ENCODE measurements at places on chromosomes 16 and 17. TPM values are rescaled to one million over a fixed set of nuclear protein-coding genes. Genes with fewer than 3 reads are reported as not detected.
A peak's percentile ranks its signal among the peaks of the same experiment; 100 is the strongest.

HOXB9 gene
- not detected for total RNA-seq

HEATR9 gene
- not detected for total RNA-seq

CLEC19A gene
- not detected for total RNA-seq

TRAF7 gene
- 74.2 TPM for total RNA-seq

KRT32 gene
- not detected for total RNA-seq

NGFR gene
- total RNA-seq = 3.9 TPM

ACE gene
- 48.5 TPM for total RNA-seq

RRAD gene
- 36.0 TPM for total RNA-seq

RMI2 gene
- 4.6 TPM for total RNA-seq

SOX8 gene
- total RNA-seq = 0.40 TPM

METTL22 gene
- 36.5 TPM for total RNA-seq

CCDC102A gene
- 9.1 TPM for total RNA-seq

GRCh38 chr16:17940584-17941364 is 395.8 kb downstream of the NPIPA8 start:
- DNase-seq = no peak
- H3K36me3 ChIP-seq = no peaks in the 10 kb centered on the region
- no peak overlapping the region for H3K4me3 ChIP-seq
- no peaks in the 10 kb centered on the region for H3K27me3 ChIP-seq

DNA sequence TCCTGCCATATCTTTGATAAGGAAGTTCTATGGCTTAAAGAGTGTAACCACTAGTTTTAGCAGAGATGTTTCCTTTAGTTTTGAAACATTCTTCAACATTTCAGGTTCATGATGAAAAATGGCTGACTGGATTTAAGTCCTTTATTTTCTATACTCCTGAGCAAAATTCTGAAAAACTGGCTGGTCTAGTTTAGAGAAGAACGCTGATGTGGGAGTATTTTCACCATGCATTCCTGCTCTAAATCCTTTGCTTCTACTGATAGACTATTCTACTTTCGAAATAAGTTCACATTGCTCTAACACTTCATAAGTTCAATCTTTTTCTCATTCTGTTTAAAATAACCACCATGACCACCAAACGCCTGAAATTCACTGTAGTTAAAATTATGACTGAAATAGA is 281.9 kb downstream of the FTO start:
- H3K4me3 ChIP-seq = no peak overlapping the region
- no peaks in the 10 kb centered on the region for H3K36me3 ChIP-seq
- DNase-seq = no peak
- peaks cover 6% of the 10 kb centered on the region for H3K4me1 ChIP-seq
- no peak overlapping the region for H3K27ac ChIP-seq

DNA sequence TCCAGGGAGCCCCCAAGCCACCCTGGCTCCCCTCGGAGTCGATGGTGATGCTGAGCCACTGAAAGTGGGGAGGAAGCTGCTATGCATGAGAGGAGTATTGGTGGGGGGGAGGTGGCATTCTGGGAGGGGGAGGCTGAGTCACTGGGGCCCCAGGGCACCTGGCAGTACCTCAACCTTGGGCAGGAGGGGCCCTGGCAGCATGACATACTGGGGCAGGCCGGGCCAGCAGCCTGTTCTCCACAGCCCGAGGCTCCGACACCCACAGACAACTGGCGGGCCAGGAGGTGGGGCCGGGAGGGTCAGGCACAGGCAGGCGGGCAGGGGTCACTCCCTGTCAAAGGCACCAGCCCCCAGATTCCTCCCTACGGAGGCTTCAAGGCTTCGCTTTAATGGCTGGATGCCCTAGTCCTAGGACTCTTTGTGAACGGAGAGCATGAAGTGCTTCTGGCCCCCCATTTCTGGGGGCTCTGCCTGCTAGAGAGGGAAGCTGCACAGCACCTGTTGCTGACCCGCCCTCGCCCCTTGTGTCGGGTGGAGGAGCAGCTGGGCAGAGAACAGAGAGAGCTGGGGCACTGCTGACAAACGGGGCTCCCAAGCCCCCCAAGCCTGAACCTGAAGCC is 928 bp downstream of the CASKIN2 start:
- DNase-seq = no peak
- peak overlapping the region; percentile 61 for H3K4me3 ChIP-seq
- no peaks in the 10 kb centered on the region for H3K36me3 ChIP-seq
- H3K27me3 ChIP-seq = no peaks in the 10 kb centered on the region
- H3K4me1 ChIP-seq = peaks cover 47% of the 10 kb centered on the region

GRCh38 chr17:6245301-6246177 is 175.4 kb downstream of the WSCD1 start:
- no peaks in the 10 kb centered on the region for H3K36me3 ChIP-seq
- DNase-seq = no peak
- H3K4me1 ChIP-seq = no peaks in the 10 kb centered on the region
- no peak overlapping the region for H3K27ac ChIP-seq
- no peak overlapping the region for H3K4me3 ChIP-seq

DNA sequence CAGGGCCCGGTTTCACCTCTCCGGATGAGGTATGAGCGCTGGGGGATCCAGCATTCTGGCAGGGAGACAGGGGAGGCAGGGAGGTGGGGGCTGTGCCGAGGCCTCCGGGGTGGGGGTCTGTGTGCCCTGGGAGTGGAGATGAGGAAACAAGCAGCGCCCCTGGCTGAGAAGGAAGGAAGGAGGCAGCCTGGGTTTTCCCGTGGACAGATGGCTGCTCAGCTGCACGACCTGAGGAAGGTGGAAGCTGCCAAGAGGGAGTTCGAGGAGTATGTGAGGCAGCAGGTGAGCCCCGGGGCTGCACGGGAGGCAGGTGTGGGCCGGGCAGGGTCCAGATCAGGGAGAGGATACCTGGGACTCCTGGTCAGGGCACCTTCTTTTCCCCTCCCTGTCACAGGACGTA is 4.3 kb downstream of the RNF112 start:
- H3K4me1 ChIP-seq = no peaks in the 10 kb centered on the region
- no peaks in the 10 kb centered on the region for H3K36me3 ChIP-seq
- H3K27me3 ChIP-seq = no peaks in the 10 kb centered on the region

GRCh38 chr17:80104321-80104955 is 3.1 kb downstream of the GAA start:
- H3K4me3 ChIP-seq = no peak overlapping the region
- H3K4me1 ChIP-seq = peaks cover 2% of the 10 kb centered on the region
- H3K27ac ChIP-seq = no peak overlapping the region
- no peaks in the 10 kb centered on the region for H3K27me3 ChIP-seq
- peak; percentile 44 for DNase-seq

- no peaks in the 10 kb centered on the region for H3K36me3 ChIP-seq
- no peak overlapping the region for H3K27ac ChIP-seq
- H3K27me3 ChIP-seq = no peaks in the 10 kb centered on the region
- no peak for DNase-seq
These were observed 54.4 kb downstream of the TAOK1 start for GRCh38 chr17:29444589-29444988.

GRCh38 chr17:38667099-38667786 is 7.5 kb downstream of the EPOP start:
- peaks cover 46% of the 10 kb centered on the region for H3K27me3 ChIP-seq
- H3K4me3 ChIP-seq = no peak overlapping the region
- no peaks in the 10 kb centered on the region for H3K4me1 ChIP-seq
- no peaks in the 10 kb centered on the region for H3K36me3 ChIP-seq
- peak; percentile 77 for DNase-seq
- no peak overlapping the region for H3K27ac ChIP-seq

DNA sequence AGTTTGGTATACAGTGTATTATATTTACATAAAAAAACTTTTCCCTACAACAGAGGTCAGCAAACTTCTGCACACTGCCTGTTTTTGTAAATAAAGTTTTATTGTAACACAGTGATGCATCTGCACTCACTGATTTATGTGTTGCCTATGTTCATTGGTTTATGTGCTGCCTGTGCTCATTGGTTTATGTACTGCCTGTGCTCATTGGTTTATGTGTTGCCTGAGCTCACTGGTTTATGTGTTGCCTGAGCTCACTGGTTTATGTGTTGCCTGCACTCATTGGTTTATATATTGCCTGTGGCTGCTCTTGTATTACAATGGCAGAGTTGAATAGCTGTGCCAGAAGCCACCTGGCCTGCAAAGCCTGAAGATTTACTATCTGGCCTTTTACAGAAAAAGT is 81.6 kb downstream of the MYH11 start:
- H3K36me3 ChIP-seq = no peaks in the 10 kb centered on the region
- no peaks in the 10 kb centered on the region for H3K27me3 ChIP-seq
- no peak for DNase-seq
- no peak overlapping the region for H3K27ac ChIP-seq
- H3K4me1 ChIP-seq = no peaks in the 10 kb centered on the region

GRCh38 chr16:82368041-82368440 is 198.0 kb upstream of the MPHOSPH6 start:
- no peak overlapping the region for H3K4me3 ChIP-seq
- DNase-seq = peak; percentile 76
- no peaks in the 10 kb centered on the region for H3K27me3 ChIP-seq
- H3K27ac ChIP-seq = no peak overlapping the region
- no peaks in the 10 kb centered on the region for H3K36me3 ChIP-seq

- no peak overlapping the region for H3K4me3 ChIP-seq
- peak; percentile 89 for DNase-seq
- no peaks in the 10 kb centered on the region for H3K36me3 ChIP-seq
- no peaks in the 10 kb centered on the region for H3K27me3 ChIP-seq
- no peak overlapping the region for H3K27ac ChIP-seq
These were observed 37.5 kb downstream of the ERCC4 start for GRCh38 chr16:13957197-13958078.

GRCh38 chr16:7140899-7141298 is 191.7 kb upstream of the RBFOX1 start:
- H3K4me3 ChIP-seq = no peak overlapping the region
- no peaks in the 10 kb centered on the region for H3K4me1 ChIP-seq
- DNase-seq = no peak
- H3K27ac ChIP-seq = no peak overlapping the region
- no peaks in the 10 kb centered on the region for H3K27me3 ChIP-seq
- H3K36me3 ChIP-seq = no peaks in the 10 kb centered on the region

GRCh38 chr16:58054289-58054688 is 28.7 kb downstream of the MMP15 start:
- H3K4me3 ChIP-seq = no peak overlapping the region
- H3K4me1 ChIP-seq = no peaks in the 10 kb centered on the region
- no peaks in the 10 kb centered on the region for H3K36me3 ChIP-seq
- H3K27ac ChIP-seq = no peak overlapping the region
- DNase-seq = no peak

DNA sequence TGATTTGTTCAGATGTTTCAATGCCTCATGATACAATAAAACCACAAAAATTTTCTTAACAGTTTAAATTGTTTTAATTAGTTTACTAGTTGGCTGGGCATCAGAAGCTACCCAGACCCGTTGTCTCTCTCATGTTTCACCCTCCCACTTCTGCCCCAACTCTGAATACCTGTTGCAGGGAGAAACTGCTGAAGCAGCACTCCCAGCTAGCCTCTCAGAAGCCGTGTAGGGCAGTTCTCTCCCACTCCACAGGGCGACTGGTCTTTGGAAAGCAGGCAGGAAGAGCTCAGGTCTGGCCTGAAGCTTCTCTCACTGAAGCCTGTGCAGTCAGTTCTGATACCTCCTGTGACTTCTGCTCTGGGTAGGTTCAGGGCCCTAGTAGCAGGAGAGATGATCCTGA is 1.6 kb upstream of the EDC4 start:
- no peak for DNase-seq
- no peak overlapping the region for H3K4me3 ChIP-seq
- H3K36me3 ChIP-seq = peaks cover 11% of the 10 kb centered on the region
- H3K27ac ChIP-seq = no peak overlapping the region

DNA sequence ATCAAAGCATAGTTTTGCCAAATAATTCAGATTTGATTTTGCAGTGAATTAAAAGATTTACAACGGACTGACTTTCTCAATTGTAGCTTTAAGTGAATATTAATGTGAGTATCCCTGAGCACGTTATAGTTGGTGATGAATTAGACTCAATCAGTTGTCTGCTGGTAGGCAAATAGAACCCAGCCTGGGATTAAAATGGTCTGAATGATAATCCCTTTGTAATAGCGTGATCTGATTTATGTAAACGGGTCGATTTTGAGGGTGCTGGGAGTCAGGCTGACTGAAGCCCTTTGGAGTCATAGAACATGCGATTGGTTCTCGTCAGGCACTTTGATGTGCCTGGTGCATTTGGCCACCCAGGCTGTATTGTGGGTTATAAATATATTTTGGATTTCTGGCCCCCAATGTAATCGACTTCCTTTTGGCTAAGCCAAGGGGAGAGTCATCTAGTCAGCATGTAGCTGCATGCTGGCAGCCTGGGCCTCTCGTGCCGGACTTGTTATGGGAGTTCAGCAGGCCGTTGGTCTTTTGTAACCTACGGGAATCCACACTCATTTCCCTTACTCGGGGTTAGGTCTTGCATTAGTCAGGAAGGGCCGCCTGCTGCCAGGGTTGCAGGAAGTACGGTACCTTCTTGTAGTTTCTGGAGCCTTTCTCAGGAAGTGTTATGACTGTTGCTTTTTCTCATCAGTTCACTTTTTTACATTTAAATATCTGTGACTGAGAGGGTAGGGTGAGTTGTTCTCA is 5.4 kb downstream of the PGS1 start:
- DNase-seq = peak; percentile 57
- H3K36me3 ChIP-seq = no peaks in the 10 kb centered on the region
- H3K27ac ChIP-seq = peak overlapping the region; percentile 69
- no peaks in the 10 kb centered on the region for H3K27me3 ChIP-seq
- peaks cover 24% of the 10 kb centered on the region for H3K4me1 ChIP-seq

DNA sequence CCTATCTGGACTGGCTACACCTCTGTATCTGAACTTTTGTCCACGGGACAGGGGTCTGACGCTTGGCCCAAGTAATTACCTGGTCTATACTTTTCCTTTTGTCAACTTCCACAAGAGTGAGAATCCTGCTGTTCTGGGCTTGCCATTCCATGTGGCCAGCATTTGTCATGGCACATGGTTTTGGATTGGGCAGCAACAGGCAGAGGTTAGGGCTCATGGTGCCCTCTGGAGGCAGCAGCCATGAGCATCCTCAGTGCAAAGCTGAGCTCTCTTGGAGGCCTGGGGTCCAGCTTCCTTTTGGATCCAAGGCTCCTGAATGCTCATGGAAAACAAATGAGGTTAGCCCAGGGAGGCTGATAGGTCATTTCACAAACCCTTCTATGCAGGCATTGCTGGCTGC is 7.5 kb upstream of the EDC4 start:
- no peak overlapping the region for H3K27ac ChIP-seq
- H3K4me1 ChIP-seq = peaks cover 24% of the 10 kb centered on the region
- DNase-seq = no peak
- H3K4me3 ChIP-seq = no peak overlapping the region

DNA sequence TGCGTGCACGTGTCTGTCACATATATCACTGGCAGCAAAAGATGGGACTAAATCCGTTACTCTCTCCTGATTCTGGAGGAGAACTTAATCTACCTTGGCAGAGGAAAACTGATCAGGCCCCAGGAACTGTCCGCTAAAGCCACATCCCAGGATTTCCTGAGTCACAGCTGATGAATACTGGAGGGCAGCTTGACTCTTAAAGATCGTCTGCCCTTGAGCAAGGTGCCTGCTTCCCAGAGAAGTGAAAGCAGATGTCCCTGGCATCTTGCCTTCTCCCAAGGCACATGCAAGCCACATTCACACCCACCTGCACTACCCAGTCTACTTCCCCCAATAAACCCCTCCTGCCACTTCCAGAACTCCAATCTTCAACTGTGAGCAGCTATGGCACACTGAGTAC is 99.8 kb downstream of the CPPED1 start:
- H3K36me3 ChIP-seq = peaks cover 6% of the 10 kb centered on the region
- no peak overlapping the region for H3K4me3 ChIP-seq
- H3K27me3 ChIP-seq = no peaks in the 10 kb centered on the region
- no peak for DNase-seq
- H3K27ac ChIP-seq = no peak overlapping the region

Data from lung (tissue), 17 donors.